Jurkat, Clone E6-1 (cell line): ENCODE measurements at places on chromosomes 2 and 18.

GRCh38 chr2:174522553-174522952 lies 35.7 kb upstream of the GPR155 start:
- DNase-seq: no peak

DNA sequence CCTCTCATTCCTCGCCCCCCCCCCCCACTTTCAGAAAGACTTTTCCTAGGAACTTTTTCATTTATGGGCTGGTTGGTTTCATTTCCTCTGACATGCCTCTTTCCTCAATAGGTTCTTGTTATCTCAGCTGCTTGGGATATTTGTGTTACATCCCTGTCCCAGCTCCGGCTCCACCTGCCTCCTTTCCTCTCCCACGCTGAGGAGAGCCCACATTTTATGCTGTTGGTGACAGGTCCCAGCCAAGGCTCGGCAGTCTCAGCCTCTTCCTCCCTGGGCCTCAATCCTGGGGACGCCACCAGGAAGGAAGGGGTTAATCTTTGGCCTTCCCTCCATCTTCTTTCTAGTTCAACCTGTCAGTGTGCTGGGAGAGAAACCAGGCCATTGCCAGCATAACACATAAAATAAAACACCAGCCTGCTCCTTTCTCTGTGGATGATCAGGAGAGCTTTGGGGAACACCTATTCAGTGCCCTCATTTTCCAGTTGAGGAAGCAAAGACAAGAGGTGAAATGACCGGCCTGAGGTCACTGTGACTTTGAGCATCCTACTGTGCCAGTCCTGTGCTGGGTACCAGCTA lies 216.9 kb upstream of the TNP1 start:
- no peak for DNase-seq

GRCh38 chr18:28019425-28020108 lies 157.4 kb downstream of the CDH2 start:
- DNase-seq: no peak

DNA sequence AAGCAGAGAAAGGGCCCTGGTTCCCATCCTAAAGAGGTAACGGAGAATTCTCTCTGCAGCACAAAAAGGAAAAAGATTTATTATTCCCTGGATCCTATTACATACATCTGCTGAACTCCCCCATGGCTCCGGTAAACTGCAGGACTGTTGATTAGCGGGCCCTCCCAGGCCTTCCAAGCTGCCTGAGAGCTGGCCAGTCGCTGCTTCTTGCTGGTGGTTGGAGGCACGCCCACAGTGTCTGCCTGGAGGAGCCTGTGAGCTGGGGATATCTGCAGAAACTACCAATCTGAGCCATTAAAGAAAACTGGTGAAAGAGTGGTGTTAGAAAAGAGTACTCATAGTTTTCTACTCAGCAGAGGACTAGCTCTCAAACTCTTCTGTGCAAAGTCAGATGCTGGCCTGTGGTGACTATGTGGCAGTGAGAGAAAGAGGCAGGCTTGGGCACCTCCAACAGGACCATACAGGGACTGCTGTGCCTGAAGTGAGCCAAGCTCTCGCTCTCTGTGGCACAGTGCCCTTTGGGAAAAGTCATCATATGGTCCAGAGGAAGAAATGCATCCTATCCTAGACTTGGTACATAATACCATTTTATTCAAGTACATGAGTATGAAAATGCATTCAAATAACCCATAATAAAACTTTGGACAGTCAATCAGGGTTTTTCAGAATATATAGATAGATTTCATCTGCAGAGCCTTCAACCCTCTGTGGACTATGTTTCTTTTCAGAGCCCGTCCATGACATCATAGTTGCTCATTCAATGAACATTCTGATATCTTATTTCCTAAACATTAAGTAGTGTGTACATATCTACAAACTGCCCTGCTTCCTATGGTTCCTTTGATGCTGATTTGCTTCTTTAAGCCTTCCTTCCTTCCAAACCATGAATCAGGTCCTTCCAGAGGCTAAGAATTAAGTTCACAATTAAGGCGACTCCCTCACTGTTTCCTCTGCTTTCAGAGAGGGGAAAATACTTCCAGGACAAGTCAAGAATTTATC lies 242.0 kb upstream of the LYPD1 start:
- DNase-seq: no peak

GRCh38 chr2:28134262-28134812 lies 243.8 kb downstream of the BABAM2 start:
- DNase-seq: no peak

DNA sequence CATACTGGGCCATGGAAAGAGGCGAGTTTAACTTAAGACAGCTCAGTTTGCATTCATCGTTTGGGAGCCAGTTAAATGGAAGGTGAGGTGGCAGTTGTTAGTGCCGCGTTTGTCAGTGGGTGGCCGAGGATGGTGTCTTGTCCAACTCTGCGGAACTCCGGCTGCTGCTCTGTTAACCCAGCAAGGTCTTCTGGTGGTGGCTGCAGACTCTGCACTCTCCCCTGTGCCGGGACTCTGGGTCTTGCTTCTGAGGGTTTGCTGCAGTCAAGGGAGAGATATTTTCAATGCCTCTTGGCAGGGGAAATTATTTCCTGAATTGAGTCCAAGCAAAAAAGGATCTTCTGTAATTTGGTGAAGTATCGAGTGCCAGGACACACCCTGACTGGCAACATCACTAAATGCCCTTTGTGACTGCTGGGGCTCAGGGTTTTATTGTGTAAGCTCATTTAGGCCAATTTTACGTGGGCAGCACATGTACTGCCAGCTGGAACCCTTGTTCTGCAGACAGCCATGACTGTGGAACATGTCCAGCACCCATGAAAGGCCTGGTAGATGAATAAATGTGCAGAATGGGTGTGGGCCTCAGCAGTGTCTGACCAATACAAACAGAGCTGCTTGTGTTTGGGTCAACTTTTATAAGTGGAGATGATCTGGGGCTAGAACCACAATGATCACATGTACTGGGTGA lies 58.1 kb downstream of the IL1R2 start:
- DNase-seq: no peak

DNA sequence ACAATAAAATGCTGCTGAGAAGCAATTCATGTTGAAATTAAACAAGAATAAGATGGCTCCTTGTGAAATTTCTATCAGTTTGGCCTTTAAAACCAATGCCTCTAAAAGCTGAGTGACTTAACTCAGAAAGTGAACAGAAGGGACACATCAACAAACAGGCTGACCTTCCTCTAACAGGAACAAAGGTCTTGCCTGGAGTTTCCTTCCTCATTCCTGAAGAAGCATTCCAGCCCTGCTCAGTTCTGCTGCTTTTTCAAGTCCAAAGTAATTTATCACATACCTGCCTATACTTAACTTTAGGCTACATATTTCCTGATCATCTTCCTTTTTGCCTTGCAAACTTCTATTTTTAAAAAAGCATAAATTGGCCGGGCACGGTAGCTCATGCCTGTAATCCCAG lies 14.1 kb downstream of the PTRHD1 start:
- DNase-seq: no peak

GRCh38 chr2:29724282-29724681 lies 197.1 kb downstream of the ALK start:
- no peak for DNase-seq

DNA sequence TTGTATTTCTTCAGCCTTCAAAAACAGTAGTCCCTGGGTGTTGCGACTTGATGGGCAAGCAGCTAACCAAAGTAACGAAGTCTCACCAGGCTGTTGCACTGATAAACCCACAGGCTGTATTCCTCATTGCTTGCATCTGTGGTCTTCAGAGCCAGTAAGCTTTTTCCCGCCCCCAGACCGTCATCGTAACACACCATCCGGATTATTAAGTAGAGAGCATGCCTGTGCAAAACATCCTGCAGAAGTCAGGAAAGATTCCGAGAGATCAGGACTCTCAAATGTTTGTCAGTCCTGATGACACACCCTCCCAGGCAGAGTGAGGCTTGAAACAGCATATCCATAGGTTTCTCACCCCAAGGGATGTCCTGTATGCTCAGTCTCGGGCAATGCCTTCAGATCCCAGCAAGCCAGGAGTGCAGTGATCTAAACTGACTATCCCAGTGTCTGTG lies 15.9 kb downstream of the ITGB1BP1 start:
- DNase-seq: no peak

DNA sequence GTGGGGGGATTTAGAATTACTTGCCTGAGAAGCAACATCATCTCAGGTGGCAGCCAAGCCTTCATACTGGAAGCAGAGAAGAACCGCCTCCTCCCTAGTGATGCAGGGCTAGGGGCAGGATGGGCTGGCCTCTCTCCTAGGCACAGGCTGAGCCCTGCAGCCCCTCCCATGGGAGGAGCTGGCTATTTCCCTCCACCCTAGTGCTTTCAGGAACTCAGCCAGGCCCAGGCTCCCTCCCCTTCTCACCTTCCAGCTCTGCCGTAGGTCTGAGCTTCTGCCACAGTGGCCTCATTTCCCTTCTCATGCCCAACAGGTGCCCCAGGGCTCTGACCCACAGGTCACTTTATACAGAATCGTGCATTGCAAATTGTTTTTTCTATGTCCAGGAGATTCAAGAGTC lies 31.0 kb downstream of the CENPA start:
- peak; percentile 9 for DNase-seq

DNA sequence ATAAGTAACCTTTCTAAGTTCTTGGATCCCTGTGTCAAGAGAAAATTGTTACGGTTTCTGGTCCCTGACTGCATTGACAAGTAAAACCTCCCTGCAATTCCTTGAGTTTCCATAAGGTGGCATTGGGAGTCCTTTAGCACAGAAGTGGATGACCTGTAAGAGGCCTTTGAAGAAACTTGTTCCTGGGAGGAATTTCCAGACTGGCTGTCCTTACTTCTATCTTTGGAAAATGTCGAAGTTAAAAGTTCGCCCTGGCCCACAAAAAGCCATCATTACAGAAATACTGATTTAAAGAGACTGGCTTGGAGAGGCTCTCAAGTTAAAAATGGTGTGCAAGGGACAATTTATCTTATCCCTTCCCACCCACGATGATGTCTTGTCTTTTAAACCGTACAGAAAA lies 218.4 kb downstream of the CDH20 start:
- DNase-seq: peak; percentile 54

DNA sequence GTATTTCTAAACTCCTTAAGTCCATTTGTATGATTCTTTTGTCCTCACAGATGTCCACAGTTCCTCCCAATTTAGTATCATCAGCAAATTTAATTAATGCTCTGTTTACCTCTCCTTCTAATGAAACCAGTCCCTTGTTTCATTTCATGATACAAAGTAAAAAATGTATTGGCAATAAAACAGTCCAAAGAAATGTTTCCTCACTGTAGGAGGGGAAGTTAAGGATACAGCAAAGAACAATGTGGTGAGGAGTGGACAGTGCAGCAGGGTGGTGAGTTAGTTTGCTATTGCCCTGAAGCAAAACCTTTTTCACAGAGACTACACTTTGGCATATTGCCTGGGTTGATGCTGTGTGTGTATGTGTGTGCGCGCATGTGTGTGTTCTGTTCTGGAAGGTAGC lies 401.5 kb downstream of the ARHGAP15 start:
- DNase-seq: no peak

DNA sequence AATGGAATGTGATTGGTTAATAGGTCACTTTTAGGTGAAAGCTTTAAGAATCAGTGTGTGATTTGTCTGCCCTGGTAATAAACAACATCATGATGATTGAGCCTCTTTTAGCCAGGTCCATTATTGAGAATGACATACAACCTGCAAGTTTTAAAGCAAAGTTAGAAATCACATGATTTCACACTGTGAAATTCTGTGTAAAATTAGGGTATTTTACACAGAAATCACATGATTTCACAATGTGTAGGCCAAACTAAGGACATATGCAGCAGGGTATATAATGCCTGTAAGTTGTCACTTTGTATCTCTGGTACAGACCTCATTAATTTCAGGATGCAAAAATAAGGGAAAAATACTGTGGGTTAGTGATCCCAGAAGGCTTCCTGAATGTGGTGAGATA lies 16.7 kb downstream of the PSMD14 start:
- no peak for DNase-seq

DNA sequence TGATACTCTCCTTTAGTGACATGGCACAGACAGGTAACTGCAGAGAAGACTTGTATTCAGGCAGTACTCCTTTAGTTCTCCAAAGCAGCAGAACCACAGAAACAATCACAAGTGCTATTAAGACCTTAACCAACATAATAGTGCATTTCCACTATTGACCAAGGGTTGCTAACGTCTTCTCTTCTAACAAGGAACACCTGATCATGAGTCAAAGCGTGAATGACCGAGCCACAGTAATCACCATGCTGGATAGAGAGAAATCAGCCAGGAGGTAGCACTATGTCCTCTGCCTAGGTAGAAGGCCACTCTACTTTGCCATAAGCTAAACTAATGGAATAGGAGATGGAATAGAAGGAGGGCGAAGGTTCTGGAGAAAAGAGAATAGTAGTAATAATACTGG lies 161.0 kb downstream of the ANKRD44 start:
- no peak for DNase-seq

GRCh38 chr2:190947141-190947540 lies 66.5 kb downstream of the GLS start:
- DNase-seq: peak; percentile 12
